ENCODE measurements at places on chromosomes 11 and 22.

- no peak for DNase-seq
Observed at GRCh38 chr11:8220261-8221045, 43.2 kb downstream of the LMO1 start.

DNA sequence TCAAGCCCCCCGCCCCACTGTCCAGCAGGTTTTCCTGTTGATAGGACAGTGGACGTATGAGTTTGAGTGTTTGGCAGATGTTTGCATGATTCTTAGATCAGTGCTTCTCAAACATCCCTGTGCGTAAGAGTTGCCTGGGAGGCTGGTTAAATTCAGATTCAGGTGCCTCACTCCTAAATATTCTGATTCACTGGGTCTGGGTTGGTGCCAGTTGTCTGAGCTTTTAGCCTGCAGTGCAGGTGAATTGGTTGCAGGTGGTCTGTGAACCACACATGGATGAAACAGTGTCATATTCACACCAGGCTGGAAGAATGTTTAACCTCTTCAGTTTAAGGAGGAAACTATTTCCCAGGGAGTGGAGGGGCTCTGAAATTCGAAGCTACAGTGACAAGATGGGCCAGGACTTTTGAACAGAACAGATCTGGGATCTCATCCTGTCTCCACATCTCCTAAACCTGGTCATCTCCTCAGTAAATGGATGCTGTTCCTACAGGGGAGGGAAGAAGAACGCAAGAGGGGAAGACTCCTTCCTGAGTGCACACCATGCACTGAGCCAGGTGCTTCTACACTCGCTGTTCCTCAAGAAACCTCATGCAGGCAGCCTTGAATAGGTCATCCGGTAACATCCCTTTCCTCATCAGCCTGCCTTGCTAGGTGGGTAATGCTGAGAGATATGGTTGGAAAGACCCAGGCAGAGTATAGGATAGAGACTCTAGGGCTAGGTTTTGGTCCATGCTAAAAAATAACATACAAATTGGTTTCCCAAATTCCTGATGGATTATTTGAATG, 47.8 kb downstream of the TEAD1 start:
- DNase-seq, result no peak

GRCh38 chr11:26078231-26078821, 253.6 kb upstream of the ANO3 start:
- DNase-seq, result no peak

DNA sequence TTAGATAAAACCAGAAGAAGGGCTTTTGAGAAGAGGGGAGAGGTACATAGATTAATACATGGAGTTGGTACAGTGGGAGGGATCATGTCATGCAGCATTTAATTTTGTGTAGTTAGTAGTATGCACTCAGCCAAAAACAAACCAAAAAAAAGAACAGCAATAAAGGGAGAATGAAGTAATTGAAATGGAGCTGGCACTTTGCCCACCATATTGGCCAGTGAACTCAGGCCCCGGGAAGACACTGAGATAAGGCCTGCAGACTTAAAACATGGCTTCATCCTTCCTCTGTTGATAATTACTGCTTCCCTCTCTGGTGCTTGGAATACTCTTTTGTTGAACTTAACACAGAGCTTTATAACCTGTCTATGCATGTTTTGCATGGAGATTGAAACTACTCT, 3.1 kb downstream of the PANX1 start:
- DNase-seq, result no peak

DNA sequence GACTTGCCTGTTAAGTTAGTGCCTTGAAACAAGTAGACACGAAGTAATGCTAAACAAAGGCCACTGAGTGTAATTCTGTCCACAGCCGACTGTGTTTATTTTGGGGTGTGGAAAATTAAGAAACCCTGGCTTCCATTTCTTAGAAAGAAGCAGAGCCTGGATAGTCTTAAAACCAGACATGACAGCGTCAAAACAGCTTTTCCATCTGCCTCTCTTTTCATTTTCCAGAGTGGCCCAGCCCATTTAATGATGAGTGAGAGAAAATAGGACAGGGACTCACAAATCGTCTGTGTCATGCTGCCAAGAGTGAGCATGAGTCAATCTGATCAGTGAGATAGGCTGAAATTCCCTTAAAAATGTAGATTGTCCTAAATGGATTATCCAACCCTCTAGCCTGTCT, 485.9 kb downstream of the JRKL start:
- DNase-seq, result no peak

DNA sequence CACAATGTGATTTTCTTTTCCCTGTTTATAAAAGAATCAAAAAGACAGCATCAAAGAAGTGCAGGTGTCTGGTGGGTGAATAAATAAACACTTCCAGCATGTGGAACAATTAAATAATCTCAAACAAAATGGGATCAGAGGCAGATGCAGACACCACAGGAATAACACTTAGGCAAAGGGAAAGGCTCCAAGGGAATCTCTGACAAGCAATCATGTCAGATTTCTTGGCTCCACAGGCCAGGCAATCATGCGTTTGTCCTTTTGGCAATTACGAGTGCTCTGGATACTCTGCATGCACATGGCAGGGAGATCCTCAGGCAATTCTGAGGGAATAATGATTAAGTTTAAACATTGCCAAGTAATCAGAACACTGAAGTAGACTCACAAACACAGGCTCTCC, 403.5 kb upstream of the LUZP2 start:
- no peak for DNase-seq

GRCh38 chr11:80462211-80462610, 1021.4 kb upstream of the TENM4 start:
- no peak for DNase-seq

- no peak for DNase-seq
Observed at GRCh38 chr11:65861533-65862183, 1.4 kb downstream of the MUS81 start.

DNA sequence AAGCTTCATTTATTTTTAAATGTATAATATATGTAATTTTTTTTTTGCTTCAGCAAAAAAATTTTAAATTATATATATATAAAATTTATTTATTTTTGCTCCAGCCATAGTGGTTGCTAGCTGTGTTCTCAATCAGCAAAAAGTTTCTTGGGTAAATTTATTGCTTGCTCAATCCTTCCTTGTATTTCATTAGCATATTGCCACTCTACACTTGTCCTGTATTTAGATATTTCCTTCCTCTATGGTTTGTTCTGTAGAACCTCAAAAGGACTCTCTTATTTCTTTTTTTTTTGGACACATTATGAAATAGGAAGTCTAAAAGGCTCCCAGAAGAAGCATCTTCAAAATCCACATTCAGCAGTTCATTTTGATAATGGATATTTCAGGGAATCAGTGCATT, 2.3 kb downstream of the PTPRJ start:
- no peak for DNase-seq

GRCh38 chr22:45448431-45448830, 34.9 kb downstream of the RIBC2 start:
- DNase-seq, result no peak

DNA sequence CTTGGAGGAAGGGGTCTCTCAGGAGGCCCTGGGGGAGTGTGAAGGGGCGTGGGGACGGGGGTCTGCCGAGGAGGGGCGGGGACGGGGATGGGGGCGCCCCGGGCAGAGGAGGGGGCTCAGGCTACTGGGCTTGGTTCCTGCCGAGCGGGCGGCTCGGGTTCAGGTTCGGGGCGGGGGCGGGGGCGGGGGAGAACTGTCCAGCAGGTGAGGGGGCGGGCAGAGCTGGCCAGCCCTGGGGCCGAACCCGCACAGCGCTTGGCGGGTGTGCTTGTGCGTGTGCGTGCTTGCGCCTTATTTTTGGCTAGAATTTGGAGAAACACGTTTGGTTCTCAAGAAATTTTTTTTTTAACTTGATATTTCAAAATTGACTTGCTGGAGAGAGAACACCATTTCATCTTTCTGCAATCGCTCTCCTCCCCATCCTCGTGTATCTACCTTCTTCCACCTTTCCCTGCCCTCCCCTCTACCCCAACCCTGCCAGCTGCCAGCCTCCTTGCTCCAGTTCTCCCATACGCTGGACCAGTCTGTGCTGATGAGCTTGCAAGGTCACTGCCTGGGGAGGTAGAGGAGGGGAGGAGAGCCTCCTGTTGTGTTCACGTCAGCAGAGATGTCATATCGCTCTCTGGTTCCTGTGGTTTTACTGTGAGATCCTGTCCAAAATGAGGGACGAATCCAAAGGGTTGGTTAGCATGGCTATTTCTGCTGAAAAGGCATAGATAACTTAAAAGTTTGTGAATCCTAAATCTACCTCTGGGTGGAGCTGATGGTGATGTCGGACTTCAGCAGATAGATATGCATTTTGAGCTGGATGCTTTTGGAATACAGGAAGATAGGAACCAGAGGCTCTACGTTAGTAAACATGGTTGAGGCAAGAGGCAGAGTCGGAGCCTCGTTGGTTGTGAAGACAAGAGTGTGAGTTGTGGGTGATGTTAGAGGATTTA, 668 bp downstream of the MADD start:
- peak; percentile 22 for DNase-seq

DNA sequence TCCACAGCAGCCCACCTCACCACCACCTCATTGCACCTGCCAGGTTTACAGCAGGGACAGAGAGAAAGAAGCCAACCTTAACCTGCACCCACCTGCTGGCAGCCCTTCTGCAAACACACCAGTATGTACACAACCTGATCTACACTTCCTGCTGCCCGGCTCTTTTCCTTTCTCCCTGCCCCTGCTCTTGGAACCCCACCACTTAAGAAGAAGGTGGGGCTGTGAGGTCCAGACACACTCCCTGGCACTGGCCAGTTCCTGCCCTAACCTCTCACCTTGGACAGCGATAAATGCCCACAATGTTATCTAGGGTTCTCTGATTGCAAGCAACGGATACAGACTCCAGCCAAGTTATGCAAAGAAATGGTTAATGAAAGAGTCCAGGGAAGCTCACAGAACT, 10.8 kb upstream of the SLC35C1 start:
- no peak for DNase-seq

GRCh38 chr11:99148352-99148751, 127.6 kb downstream of the CNTN5 start:
- DNase-seq, result no peak

GRCh38 chr11:122440811-122441665, 214.5 kb upstream of the UBASH3B start:
- no peak for DNase-seq

- DNase-seq, result no peak
Observed at GRCh38 chr11:81963018-81963417, 770.6 kb downstream of the FAM181B start.

DNA sequence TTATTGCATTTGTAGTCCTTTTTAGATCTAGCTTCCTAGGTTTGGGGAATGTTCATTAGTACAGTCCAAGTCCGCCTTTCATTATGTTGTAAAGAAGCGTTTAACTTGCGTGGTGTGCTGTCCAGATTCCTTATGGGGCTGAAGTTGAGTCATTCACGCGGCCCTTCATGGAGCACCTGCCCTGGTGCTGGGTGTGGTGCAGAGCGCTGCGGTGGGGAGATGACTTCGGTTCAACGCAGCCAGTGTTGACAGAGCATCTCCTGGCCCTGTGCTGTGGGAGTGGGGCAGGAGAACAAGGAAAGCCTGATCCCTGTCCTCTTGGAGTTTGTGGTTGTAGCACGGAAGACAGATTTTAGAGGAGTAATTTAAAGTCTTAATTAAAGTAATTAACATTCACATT, 152.0 kb downstream of the TBC1D22A start:
- no peak for DNase-seq

- DNase-seq, result no peak
Observed at GRCh38 chr11:23509821-23510220, 649.5 kb upstream of the CCDC179 start.

DNA sequence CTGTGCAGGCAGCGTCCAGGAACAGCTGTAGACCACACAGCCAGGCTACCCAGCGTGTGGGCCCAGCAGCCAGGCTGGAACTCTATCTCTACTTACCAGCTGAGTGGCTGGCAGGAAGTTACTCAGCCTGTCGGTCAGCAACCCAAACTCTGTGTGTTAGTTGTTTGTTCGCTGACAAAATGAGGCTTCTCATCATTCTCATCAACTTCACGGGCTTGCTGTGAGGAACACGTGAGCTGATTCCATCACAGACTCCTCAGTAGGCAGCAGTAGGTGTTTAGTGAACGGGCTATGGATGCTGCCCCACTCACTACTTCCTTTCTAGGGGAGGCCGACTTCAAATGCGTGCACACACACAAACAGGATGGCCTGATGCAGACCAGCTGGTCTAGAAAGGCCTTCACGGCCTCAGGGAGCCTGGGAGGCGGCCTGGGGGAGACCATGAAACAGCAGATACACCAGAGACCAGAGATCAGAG, 830 bp upstream of the SPDYC start:
- DNase-seq, result no peak

DNA sequence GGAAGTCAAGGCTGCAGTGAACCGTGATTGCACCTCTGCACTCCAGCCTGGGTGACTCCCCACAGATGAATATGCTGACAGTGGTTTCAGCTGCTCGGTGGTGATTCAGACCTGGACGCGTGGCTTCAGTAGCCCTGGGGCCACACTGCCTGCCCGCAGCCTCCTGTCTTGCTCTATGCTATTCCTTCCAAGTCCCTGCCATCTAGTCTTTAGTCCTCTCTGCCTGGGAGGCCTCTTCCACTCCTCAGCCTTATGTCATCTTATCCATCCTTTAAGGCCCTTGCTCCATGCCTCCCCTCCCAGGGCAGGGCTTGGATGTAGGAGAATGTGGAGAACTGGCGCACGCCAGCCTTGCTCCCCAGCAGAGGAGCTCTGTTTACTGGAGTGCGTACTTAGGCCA, 23.0 kb downstream of the YDJC start:
- DNase-seq, result no peak

DNA sequence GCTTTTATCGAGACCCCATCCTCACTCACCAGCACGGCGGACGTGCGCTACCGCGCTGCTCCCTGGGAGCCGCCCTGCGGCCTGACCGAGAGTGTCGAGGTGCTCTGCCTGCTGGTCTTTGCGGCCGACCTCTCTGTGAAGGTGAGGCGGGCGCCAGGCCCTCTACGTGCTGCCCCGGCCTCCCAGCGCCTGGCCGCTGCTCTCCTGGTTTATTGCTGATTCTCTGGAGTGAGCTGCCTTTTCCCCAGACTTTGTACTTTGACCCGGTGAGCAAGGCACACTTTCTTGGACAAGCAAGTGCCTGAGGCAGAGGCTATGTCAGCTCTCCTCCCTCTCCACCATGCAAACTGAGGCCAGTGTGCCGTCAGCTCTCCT, 6.5 kb downstream of the TPCN2 start:
- DNase-seq, result no peak

- DNase-seq, result no peak
Observed at GRCh38 chr11:61914471-61915171, 2.7 kb downstream of the RAB3IL1 start.

GRCh38 chr11:48020092-48020755, 39.9 kb downstream of the PTPRJ start:
- no peak for DNase-seq

Measured in stimulated activated CD4-positive, alpha-beta T cell treated with anti-CD3 and anti-CD28 coated beads, TNF-alpha, amount 100 ng/mL, for 24 hours (primary cell).